COR-L47 (cell line): ENCODE measurements at places on chromosomes 2 and 18.
A peak's percentile ranks its signal among the peaks of the same experiment; 100 is the strongest.

GRCh38 chr18:57834616-57835015, 31.5 kb upstream of the ATP8B1 start:
- DNase-seq = no peak

GRCh38 chr2:43408407-43409160, 182.2 kb upstream of the ZFP36L2 start:
- DNase-seq = no peak

DNA sequence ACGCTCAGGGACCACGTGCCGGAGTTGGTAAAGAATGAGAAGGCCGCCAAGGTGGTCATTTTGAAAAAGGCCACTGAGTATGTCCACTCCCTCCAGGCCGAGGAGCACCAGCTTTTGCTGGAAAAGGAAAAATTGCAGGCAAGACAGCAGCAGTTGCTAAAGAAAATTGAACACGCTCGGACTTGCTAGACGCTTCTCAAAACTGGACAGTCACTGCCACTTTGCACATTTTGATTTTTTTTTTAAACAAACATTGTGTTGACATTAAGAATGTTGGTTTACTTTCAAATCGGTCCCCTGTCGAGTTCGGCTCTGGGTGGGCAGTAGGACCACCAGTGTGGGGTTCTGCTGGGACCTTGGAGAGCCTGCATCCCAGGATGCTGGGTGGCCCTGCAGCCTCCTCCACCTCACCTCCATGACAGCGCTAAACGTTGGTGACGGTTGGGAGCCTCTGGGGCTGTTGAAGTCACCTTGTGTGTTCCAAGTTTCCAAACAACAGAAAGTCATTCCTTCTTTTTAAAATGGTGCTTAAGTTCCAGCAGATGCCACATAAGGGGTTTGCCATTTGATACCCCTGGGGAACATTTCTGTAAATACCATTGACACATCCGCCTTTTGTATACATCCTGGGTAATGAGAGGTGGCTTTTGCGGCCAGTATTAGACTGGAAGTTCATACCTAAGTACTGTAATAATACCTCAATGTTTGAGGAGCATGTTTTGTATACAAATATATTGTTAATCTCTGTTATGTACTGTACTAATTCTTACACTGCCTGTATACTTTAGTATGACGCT, 5.8 kb downstream of the MYCN start:
- no peak for DNase-seq

DNA sequence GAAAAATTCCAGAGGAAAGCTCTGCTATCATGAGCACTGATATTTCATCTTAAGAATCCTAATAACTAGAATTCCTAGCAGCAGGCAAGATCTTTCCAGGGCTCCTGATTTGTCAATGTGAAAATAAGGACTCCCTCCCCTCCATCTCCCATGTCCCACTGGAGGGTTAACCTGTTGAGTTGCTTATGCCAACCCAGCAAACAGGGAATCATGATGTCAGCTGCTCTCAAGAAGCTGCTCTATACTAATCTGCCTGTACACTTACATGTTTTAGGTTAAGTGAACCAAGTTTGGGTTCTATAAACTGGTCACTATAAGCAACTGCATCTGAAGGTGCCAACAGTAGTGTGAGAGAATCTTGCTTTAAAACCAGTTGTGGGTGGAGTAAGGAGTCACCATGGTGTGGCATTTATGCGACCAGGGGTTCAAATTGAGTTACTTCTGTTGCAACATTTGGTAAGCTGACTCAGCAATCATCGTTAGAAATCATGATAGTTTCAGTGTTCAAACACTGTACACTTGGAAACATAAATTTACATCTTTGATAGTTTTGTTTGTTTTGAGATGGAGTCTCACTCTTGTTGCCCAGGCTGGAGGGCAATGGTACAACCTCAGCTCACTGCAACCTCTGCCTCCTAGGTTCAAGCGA, 53.4 kb downstream of the STK25 start:
- no peak for DNase-seq

DNA sequence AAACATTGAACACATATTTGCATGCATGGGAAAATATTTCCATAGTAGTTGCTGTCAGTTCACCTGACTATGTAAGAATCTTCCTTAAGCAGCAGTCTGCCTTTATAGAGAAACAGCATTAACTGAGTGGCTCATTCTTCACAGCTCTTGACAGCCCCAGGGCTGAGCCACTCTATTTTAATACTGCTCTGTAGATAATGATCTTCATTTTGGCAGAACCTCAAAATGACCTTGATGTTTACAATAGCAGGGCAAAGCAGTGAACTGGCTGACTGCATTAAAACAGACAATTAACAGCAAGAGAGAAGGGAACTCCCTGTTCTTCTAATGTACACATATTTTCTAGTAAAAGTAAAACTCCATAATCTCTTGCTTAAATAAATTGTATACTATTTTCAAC, 580.6 kb upstream of the SOX11 start:
- DNase-seq = peak; percentile 91

GRCh38 chr18:7084080-7085065, 33.2 kb downstream of the LAMA1 start:
- DNase-seq = no peak

DNA sequence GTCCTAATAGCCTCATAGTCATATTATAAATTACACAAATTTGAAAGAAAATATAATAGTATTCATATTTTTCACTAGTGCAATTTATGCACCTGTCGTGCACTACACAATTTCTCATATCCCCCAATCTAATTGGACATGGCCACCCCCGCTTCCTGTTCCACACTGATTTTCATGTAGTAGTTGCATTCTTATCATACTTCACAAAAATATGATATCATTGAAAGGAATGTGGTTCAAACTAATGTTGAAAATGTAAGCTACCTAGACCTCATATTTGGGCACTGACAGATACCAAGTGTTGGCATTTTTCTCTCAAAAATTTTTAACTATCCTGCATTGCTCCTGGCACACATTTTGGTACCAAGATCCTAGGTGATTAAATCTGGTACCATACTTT, 985.5 kb upstream of the POU3F3 start:
- DNase-seq = no peak

DNA sequence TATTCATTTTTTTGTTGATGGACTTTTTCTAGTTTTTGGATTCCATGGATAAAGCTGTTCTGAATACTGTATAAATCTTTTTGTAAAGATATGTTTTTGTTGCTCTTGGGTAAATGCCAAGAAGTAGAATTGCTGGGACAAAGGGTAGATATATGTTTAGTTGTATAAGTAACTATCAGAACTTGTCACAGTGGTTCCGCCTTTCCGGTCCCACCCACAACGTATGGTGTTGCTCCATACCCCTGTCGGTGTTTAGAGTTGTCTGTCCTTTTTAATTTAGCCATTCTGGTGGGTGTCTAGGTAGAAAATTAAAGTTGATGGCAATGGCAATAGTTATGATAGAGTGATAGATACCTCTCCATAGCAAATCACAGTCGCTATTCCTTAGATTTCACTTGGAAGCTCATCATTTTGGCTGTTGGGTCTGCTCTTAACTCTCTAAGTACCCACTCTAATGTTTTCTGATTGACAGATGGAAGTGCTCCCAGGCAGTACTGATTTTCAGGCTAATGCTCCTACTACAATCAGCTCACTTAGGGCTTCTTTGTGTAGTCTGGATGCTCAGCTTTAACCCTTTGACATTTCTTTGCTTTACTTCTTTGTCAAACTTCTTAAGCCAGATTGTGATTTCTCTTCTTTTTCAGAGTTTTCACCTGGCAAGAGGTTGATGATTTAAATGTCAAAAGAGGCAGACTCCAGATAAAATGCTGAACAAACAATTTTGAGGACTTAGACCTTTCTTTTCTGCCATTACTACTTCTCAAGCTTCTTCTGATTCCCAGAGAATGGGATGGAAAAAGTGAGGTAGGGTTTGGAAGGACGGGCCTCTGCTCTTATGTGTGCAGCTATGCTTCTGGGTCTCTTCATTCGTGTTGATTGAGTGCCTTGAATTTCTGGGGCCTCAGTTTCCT, 156.4 kb downstream of the AQP4 start:
- DNase-seq = no peak

- no peak for DNase-seq
Measured at GRCh38 chr2:67502346-67503065, 105.4 kb downstream of the ETAA1 start.

DNA sequence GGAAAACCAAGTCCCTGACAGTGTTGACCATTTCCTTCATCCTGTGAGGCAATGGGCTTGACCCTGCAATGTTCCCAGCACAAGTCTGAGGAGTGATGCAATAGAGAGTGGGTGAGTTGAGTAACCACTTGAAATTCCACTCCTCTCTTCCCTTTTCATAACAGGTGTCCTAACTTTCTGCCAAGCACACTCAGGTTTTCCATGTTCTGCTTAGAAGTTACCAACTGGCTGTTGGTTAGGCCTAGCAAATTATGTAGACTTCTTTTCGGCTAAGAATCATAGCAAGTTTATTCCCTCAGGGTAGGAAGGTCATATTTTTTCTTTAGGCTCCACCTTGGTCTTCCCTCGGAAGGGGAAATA, 11.5 kb downstream of the GNLY start:
- no peak for DNase-seq

DNA sequence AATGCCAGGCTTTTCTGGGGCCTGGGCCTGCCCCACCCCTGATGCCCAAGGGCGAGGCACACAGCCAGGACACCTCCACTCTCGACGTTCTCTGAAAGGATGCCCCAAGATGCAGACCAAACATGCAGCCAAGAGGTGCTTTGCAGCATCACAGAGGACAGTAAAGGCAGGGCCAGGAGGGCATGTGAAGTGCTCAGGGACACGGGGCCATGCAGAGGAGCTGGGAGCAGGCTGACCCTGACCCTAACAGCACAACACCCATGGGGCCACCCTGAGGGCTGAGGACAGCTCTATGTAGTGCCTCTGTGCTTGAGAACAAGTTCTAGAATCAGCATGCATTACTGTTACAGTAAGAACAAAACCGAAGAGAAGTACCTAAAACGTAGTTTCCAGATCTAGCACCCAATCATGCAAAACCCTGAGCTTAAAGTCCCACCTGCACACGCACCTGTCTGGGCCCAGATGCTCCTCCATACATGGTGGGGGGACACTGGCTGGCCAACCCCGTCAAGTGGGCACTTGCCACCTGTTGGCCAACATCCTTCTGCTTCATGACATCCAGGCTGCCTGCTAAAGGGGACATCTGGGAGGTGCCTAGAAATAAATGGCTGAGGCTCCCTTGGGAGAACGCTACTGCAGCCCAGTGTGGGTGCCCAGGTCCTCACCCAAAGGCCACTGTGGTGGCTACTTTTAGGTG, 15.4 kb downstream of the HS6ST1 start:
- DNase-seq = no peak

GRCh38 chr2:174846941-174847938, 83.0 kb upstream of the CHRNA1 start:
- DNase-seq = no peak

GRCh38 chr2:75416420-75417342, 144.1 kb downstream of the EVA1A start:
- no peak for DNase-seq

GRCh38 chr2:14072338-14072737, 560.2 kb upstream of the LRATD1 start:
- DNase-seq = no peak

DNA sequence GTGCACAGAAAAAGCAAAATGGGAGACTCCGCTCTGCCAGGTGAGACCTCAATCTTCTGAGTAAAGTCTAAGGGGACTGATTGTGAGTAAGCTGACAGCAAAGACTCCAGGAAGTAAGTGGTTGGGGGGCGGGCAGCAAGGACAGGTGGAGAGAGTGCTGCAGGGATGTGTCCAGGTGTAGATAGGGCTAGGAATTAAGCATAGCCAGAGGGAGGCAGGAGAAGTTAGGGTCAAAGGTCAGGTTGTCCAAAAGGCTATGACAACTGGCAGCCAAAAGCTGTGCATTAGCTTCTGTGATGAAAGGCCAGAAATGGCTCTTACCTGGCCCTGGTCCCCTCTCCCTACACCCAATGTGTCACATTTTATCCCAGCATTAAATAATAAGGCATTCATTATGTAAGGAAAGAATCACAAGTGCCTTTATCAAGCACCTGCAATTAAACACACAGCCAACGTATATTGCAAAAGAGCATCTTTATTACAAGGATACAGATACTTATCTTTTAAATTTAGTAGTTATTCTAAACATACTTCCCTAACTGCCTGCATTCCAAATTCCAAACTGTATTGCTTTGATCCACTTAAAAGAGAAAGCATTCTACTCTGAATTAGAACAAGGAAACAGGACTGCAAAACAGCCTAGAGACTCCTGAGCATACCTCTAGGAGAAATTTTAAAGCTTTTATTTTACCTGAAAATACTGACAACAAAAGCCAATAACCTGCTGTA, 247.9 kb downstream of the IRS1 start:
- DNase-seq = no peak

DNA sequence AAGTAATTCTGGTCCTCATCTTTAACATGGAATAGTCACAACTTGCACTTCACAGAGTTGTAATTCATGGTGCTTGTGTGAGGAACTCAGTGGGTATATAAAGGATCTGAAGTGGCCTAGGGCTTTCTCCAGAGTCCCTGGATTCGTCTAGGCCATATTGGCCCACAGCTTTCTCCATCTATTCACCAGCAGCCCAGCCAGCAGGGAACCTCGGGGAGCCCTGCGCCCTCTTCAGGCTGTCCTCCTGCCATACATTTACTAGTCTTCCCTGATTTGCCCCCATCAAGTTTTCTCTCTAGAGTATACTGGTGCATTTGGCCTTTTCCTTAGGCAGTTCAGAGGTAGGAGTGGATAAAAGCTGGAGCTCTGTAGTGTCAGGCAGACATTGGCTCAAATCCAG, 278.3 kb downstream of the MYCN start:
- DNase-seq = no peak

- DNase-seq = no peak
Measured at GRCh38 chr18:69882965-69883668, 64.6 kb downstream of the CD226 start.

- no peak for DNase-seq
Measured at GRCh38 chr2:30956995-30957394, 149.7 kb upstream of the CAPN13 start.
